ENCODE measurements at places on chromosomes 6 and 20.

DNA sequence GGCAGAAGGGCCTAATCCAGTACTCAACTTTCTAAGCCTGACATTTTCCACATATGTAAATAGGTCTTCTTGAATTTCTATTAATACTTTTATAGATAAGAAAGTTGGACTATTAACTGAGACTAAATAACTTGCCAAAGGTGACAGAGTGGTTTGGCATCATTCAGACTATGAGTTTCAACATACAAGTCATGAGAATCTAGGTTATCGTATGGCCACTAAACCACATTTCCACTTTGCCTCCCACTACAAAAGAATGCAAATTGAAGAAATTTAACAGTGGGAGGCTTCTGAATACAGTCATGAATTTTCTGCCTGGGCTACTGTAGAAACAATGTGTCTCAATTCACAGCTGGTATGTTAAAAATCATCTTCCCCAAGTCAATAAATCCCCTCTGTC, 531.0 kb upstream of the AGPAT4 start:
- DNase-seq, result no peak

DNA sequence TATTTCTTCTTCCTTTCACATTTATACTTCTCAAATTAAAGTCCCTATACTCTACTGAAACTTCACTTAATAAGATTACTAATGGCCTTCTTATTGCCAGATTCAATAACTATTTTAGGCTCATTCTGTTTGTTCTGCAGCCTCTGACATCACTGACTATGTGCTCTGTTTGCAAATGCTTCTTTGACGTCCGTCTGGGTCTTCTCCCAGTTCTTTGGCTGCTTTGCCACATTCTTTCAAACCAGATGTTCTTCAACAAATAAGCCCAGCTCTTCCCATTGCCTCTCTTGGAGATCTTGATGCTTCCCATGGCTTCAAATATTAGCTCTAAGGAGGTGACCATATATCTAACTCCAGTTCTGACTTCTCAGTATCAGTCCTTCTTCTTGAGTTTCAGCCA, 117.4 kb downstream of the BTBD9 start:
- no peak for DNase-seq

- DNase-seq, result no peak
Measured at GRCh38 chr6:111861431-111861885, 11.8 kb downstream of the FYN start.

DNA sequence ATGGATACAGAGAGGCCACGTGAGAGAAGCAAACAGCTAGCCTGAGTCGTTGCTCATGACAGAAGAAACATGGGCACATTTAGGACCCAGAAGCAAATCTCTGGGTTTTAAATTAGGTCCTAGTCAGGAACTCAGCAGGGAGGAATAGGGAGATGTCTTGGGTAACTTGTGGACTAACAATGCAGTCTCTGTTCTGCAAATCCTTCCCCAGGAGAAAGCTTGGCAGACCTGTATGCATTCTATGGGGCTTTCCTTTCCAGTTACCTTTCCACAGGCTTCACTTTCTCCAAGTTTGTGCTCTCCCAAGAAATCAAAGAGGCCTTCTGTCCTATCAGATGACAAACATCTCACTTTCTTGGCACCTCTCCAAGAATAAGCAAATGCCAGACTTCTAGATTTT, 47.2 kb upstream of the PLCB4 start:
- no peak for DNase-seq

DNA sequence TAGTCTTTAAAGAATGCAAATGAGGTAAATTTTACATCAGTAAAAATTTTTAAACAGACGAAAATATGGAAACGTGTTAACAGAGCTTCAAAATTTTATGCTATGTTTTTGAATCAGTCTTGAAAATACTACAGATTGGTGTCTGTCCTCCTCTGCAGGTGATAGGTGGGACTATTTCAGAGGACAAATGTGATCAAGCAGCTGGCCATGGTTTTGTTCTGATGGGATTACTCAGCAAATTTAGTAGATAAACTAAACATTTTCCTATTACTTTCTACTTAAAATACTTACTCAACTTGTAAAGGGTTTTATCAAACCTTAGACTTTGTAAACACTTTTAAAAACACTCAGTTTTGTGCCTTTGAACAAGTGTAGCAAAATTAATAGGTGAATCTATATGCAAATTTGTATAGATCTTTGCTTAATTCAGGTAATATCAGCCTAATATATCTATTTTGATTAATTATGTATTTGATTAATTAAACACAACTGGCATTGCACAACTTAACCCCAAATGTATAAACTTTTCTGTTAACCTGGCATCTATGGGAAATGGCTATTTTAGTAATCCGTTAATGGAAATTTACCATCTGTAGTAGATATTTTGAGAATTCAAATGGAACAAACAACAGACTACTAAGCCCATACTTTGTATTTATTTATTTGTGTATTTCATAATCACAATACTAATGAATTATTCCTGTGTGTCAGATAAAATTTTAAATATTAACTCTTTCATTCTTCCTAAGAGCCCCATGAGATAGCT, 22.5 kb downstream of the ADGRB3 start:
- no peak for DNase-seq

GRCh38 chr20:15498926-15499325, 1074.3 kb downstream of the KIF16B start:
- DNase-seq, result no peak

DNA sequence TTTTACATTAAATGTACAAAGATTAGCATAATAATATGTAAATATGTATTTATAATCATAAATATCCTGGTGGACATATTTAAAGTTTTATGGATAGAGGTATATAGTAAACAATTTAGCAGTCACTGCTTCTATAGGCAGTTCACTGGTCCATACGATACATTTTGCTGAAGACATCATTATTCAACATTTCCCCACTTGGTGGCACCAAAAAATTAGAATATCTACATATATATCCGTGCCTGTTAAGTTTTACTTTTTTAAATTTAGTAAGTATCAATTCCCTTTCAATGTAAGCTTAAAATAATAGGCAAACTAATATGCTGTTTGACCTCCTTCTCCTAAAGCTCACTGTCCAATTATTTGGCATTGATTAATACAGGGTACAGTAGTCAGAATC, 64.2 kb downstream of the LMBRD1 start:
- DNase-seq, result no peak

DNA sequence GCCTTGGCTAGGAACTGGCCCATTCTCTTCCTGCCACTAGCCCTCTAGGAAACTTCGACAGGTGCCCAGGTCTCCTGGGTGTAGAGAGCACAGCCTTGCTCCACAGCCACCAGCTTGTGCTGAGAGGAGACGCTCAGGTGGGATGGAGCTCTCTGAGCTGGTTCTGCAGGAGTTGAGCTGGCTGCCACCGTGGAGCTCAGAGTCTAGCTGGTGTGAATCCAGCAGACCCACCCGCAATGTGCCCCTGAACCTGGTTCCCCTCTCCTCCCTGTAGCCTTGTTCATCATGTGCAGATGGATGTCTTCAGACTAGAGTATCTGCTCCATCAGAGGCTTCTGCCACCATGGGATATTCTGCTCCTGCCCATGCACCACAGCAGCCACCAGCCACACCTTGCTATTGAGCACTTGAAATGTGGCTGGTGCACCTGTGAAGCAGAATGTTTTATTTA, 222.5 kb downstream of the SYNDIG1 start:
- DNase-seq, result no peak

All from stimulated activated CD8-positive, alpha-beta memory T cell treated with anti-CD3 and anti-CD28 coated beads, Interleukin-4, amount 100 ng/mL, for 1 hour (primary cell).